Fibroblast of skin of right biceps (primary cell): ENCODE measurements at places on chromosomes 16 and 17.

- DNase-seq = peak; percentile 57
Observed at GRCh38 chr17:2749784-2750181, 331 bp upstream of the CCDC92B start.

- no peak for DNase-seq
Observed at GRCh38 chr17:61794792-61795191, 68.5 kb downstream of the BRIP1 start.

GRCh38 chr17:18025241-18025944 lies 13.6 kb downstream of the ATPAF2 start:
- peak; percentile 38 for DNase-seq

DNA sequence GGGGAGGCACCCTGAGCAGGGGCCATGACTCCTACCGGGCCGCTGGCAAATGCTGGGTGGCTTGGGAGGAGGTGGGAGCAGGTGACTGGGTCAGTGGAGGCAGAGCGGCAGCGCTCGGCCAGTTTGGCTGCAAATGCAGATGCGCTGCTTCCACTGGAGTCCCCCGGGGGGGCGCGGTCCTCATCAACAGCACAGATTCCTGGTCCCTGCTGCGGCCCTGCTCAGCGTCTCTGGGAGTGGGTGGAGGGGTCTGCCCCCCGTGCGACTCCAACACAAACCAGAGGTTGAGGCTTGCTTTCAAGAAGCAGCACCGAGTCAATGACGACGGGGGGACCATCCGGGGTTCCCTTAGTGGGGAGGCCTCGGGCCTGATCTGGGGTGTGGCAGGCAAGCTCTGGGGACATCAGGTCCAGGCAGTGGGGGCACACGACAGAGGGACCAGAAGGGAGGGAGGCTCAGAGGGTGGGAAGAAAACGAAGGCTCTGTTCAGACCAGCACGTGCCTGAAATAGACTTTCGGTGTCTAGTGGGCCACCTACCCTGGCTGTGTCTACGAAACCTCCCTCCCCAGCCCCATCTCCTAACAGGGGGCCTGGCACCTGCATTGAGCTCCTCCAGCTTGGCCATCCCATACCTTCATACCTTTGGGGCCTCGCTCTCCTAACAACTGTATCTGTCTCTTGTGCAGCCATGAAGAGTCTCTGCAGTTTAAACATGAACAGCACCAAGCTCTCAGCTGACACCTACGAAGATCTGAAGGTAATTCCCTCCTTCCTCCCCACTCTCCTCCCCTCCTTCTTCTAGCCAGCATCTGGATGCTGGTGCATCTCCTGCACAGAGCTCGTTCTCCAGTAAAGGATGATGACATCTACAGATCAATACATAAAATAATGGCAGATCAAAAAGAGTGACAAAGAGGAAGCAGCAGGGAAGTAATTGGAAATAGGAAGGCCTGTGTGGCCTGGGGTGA lies 72.5 kb upstream of the PLCG2 start:
- DNase-seq = no peak

DNA sequence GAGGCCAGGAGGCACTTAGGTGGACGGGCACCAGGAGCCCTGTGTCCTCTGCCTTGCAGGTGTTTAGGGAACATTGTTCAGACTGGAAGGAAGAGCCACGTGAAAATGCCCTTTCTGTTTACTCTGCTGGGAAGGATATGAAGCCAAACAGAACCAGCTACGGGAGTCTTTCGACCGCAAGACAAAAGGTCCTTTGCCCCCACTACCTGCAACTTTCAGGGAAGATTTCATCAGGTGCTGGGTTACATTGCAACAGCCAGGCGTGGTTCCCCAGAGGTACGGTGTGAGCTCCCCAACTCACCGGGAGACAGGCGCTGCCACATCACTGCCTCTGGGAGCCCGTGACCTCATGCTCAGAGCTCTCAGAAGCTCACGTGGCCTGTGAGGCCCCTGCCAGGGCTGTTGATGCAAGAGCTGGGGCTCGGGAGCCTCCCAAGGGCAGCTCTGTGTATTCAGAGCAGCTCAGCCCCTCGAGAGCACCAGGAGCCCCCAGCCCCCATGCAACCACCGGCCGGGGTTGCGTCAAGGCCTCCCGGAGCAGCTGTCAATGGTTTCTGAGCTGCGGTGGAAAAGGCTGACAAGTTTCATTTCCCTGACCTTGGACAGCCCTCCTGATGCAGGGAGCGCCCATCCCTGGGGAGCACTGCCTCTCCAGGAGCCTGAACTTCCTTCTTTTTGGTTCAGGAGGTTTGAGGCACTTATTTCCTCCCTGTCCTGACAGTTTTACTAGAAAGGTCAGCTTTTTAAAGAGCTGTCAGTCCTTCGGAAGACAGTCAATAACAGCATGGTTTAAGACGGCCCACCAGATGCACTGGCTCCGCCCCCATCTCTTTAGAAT lies 42.1 kb downstream of the TBC1D16 start:
- peak; percentile 95 for DNase-seq

DNA sequence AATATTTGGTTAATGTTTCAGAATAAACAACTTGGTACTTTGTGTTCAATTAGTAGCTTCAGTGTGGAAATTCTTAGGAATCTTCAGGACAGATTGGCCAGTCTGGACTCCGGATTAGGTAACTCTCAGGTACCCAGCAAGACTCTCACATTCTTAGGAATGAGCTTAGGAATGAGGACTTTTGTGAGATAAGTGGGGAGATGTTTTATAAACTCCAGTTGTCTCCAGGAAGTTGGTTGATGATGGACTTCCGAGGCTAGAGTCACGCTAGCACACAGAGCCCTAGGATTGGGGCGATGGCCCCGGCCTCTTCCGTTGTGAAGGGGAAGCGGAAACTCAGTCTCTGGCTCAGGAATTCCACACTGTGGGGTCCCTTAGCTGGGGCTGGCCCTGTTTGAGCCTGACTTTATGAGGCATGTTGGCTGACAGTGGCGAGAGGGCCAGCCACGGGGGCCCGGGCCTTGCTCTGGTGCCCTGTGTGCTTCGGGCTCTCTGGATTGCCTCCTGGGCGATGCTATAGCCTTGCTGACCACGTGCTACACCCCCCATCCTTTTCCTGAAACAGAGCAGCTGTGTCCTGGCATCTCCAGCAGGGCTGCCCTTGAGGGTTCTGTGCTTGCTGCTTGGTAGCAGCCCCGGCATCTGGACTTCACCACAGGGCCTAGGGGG lies 32.4 kb downstream of the RAB11FIP3 start:
- peak; percentile 11 for DNase-seq

GRCh38 chr16:68136515-68136914 lies 51.3 kb downstream of the NFATC3 start:
- no peak for DNase-seq

- no peak for DNase-seq
Observed at GRCh38 chr16:68309799-68310198, 947 bp downstream of the SLC7A6OS start.

GRCh38 chr17:72056155-72056554 lies 64.7 kb upstream of the SOX9 start:
- no peak for DNase-seq

DNA sequence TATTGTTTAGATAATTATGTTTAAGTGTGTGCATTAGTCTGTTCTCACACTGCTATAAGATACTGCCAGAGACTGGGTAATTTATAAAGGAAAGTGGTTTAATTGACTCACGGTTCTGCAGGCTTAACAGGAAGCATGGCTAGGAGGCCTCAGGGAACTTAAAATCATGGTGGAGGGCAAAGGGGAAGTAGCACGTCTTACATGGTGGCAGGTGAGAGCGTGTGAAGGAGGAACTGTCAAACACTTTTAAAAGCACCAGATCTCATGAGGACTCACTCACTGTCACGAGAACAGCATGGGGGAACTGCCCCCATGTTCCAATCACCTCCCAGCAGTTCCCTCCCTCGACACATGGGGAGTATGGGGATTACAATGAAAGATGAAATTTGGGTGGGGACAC lies 203.5 kb upstream of the GOT2 start:
- no peak for DNase-seq

DNA sequence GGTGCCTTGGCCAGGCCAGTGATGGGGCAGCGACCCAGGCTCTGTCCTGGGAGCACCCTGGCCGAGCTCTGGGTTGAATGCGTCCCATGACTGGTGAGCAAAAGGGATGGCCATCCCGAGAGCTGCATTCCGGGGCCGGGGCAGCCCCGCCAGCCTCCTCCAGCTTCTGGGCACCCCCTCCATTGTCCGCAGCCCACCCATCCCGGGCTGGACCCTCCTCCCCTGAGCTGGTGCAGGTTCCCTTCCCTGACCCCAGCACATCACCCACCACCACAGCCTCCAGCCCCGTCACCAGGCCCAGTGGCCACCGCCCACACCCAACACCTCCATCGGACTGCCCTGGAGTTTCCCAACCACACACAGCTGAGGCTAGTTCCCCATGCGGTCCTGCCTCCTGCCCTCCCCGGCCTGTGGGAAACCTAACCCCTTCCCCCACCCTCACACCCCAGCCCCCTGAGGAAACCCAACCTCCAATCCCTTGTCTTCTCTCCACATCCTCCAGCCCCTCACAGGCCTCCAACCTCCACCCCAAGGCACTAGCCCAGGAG lies 16.2 kb upstream of the PVALEF start:
- no peak for DNase-seq

DNA sequence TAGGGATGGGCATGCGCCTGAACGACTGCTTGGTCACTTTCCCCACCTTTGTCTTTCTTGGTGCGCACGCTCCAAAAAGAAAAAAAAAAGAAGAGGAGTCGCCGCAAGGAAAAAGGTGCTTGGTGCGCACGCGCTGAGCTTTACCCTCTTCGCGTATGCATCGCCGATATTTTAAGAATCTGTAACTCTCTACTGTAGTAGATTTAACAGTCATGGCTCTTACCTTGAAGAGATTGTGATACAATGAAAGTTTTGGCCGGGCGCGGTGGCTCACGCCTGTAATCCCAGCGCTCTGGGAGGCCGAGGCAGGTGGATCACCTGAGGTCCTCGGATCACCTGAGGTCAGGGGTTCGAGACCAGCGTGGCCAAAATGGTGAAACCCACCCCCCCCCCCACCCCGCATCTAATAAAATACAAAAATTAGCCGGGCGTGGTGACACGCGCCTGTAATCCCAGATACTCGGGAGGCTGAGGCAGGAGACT lies 609 bp upstream of the FXR2 start:
- DNase-seq = no peak

DNA sequence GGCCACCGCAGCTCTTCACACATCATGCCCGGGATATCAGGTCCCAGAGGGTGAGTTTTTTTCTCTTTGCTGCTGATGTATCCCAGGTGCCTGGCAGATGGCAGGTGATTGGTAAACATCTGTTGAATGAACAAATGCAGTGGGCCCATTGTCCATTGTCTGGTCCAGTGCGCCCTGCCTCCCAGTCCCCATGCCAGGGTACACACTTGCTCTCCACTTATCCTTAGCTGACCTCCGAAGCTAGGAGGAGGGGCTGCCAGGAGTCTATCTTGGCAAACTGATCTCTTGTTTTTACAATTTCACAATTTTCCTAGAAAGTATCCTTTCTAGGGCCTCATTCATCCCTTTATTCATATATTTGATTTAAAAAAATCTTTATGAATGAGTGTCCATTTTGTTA lies 196.0 kb downstream of the RAB11FIP4 start:
- DNase-seq = no peak

GRCh38 chr16:54076006-54076504 lies 210.5 kb downstream of the IRX3 start:
- DNase-seq = no peak

GRCh38 chr17:57092171-57092570 lies 7.1 kb downstream of the AKAP1 start:
- peak; percentile 41 for DNase-seq

- no peak for DNase-seq
Observed at GRCh38 chr17:1347589-1348323, 52.3 kb downstream of the YWHAE start.

DNA sequence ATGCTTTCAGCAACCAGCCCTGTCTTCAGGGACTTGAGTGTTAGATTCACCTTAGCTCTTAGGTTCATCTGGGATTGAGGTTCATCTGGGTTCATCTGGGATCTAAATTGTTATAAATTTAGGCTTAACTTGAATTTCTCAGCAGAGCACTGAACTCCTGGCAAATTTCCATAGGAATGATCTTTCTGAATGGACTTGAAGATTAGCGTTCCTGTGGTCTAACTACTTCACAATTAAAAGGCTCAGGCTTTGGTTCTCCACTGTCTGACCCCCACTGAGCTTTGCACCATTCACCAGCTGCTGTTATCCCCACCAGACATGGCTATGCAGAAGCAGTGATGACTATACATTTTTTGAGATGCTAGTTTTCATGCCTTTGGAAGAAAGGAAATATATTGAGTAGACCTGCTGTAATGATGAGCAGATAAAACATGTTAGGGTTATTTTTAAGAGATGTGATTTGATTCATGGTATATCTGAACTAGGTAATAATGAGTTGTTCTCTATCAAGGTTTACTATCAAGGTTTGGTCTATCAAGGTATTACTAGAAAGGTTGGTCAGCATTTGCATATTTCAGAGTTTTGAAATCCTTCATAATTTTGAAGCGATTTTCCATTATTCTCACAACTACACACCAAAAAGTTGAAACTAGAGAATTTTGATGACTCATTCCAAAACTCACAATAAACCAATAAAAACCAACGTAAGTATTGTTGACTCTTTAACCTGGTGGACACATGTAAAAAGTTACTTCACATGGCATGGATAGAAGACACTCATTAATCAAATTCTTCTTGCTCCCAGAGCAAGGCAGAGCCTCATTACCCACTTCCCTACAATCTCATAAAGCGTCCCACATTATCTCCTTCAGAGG lies 71.7 kb downstream of the SNX11 start:
- peak; percentile 19 for DNase-seq

GRCh38 chr17:17139972-17140589 lies 66.1 kb downstream of the PLD6 start:
- DNase-seq = no peak

GRCh38 chr17:44556832-44557606 lies at the start of gene FZD2:
FZD2 (plus strand) TSS chr17:44557484; CDS start chr17:44557689, 205 bp downstream.
- DNase-seq = peak; percentile 100

DNA sequence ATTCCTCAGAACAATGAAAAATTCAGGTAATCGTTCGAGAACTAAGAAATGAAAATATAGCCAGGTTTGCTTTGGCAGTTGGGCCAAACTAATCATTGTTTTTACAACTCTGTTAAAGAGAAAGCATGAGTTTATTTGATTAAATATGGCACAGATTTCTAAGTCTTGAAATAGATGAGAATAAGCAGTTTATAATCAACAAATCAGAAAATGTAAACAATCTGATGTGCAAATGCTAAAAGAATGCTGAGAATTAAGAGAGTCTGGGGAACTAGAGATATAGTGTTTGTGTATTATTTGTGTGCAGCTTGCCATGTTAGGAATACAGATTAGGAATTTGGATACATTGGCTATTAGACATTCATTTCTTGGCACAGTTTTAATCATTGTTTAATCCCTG lies 212.5 kb downstream of the TANC2 start:
- peak; percentile 13 for DNase-seq

- DNase-seq = peak; percentile 26
Observed at GRCh38 chr16:64830653-64831052, 291.2 kb downstream of the CDH11 start.

DNA sequence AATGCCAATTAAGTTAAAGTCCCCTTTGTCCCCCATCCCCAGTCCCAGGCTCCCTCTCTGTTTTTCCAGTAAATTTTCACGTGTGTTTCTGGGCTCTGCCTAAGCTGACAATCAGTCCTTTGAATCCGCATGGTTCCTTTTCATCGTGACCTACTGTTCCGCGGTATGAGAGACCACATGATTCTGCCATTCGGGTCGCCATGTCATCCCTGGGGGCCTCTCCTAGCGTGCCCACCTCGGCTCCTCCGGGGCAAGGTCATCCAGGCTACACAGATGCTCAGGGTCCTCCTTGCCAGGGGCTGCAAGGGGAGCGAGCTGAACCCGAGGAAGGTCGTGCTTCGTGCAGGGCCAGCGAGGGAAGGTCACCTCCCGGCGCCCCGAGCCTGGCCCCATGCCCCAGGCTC lies 157.6 kb downstream of the RAB11FIP4 start:
- DNase-seq = no peak

GRCh38 chr17:50114849-50115357 lies 15.1 kb downstream of the SAMD14 start:
- peak; percentile 60 for DNase-seq

- no peak for DNase-seq
Observed at GRCh38 chr16:85753976-85754375, 3.1 kb upstream of the C16orf74 start.
